ENCODE measurements at places on chromosomes 7 and 10. TPM values are rescaled to one million over a fixed set of nuclear protein-coding genes. Genes with fewer than 3 reads are reported as not detected.

Gene FGFR2
- not detected for total RNA-seq

Gene HPSE2
- not detected for total RNA-seq

Gene PAPSS2
- total RNA-seq: 0.19 TPM

Gene CPA4
- total RNA-seq: not detected

Gene DGKB
- total RNA-seq: not detected

Gene CALY
- total RNA-seq: not detected

Gene PDK4
- total RNA-seq: not detected

Gene HERC4
- 80.4 TPM for total RNA-seq

Gene AGR2
- total RNA-seq: not detected

Gene NACAD
- total RNA-seq: 1.1 TPM

Gene CTAGE8
- not detected for total RNA-seq

Gene HTR5A
- total RNA-seq: not detected

Gene NRG3
- total RNA-seq: not detected

Gene PVRIG
- total RNA-seq: 32.2 TPM

Gene CACNA2D1
- not detected for total RNA-seq

Gene SH2D4B
- 0.25 TPM for total RNA-seq

Gene C10orf67
- total RNA-seq: not detected

Gene MLXIPL
- total RNA-seq: 0.43 TPM

Gene AGAP5
- 26.0 TPM for total RNA-seq

Gene BAIAP2L1
- total RNA-seq: 0.76 TPM

Gene CHCHD3
- total RNA-seq: 58.8 TPM

Gene INHBA
- 1.1 TPM for total RNA-seq

Gene LBX1
- not detected for total RNA-seq

Gene LRRC18
- total RNA-seq: not detected

Gene ANKRD30A
- not detected for total RNA-seq

Gene SNCG
- not detected for total RNA-seq

Gene SFTPA1
- not detected for total RNA-seq

Gene PNLIPRP3
- not detected for total RNA-seq

Data from natural killer cell treated with Interleukin-12 subunit alpha and Interleukin-12 subunit beta and Interleukin-15 and Interleukin-18, amount 100 ng/mL, for 72 hours (primary cell).